Stromal cell of bone marrow (primary cell): ENCODE measurements at places on chromosomes 16 and 17.

- no peak for DNase-seq
Measured at GRCh38 chr17:46989637-46990431, 10.8 kb upstream of the RPRML start.

DNA sequence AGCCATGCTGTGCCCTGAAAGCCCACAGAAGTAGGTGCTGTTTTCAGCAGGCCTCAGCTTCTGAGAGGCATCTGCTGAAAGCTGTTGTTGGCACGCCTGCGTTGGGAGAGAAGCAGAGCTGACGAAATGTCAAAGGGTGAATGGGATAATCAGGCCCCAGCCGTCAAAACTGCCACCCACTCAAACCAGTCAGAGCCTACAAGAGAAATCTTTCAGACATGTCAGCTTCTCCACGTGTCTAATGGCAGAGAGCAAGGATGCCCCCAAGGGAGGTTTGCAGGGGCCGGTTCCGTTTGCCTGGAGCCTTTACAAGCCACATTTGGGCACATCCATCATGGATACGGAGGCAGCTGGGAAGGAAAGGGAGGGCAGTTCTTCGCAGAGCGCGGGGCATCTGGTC lies 568.2 kb upstream of the EEF2KMT start:
- no peak for DNase-seq

- no peak for DNase-seq
Measured at GRCh38 chr16:79610771-79611170, 10.2 kb upstream of the MAF start.

GRCh38 chr17:74591503-74591902 lies 580 bp downstream of the CD300LD start:
- DNase-seq, result no peak

GRCh38 chr16:82439678-82440293 lies 187.0 kb upstream of the CDH13 start:
- DNase-seq, result no peak

- no peak for DNase-seq
Measured at GRCh38 chr16:56286809-56287208, 95.5 kb downstream of the GNAO1 start.

DNA sequence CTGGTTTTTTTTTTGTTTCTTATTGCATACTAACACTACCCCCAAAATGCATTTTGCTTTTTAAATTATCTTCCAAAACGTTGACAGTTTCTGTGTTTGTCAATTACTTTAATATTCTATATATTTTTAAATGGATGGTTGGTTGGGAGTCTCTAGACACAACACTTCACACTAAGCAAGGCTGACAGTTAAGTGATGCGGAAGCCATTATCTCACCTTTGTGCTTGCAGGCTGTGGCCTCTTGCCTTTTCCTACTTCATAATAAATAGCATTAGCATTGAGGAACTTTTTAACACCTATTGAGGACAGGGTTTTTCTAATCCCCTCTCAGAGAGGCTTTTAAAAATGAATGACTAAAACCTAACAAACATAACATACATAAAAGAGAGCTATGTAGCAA lies 280.8 kb upstream of the TBX2 start:
- DNase-seq, result no peak

GRCh38 chr17:13395346-13395745 lies 206.4 kb downstream of the HS3ST3A1 start:
- DNase-seq, result no peak

DNA sequence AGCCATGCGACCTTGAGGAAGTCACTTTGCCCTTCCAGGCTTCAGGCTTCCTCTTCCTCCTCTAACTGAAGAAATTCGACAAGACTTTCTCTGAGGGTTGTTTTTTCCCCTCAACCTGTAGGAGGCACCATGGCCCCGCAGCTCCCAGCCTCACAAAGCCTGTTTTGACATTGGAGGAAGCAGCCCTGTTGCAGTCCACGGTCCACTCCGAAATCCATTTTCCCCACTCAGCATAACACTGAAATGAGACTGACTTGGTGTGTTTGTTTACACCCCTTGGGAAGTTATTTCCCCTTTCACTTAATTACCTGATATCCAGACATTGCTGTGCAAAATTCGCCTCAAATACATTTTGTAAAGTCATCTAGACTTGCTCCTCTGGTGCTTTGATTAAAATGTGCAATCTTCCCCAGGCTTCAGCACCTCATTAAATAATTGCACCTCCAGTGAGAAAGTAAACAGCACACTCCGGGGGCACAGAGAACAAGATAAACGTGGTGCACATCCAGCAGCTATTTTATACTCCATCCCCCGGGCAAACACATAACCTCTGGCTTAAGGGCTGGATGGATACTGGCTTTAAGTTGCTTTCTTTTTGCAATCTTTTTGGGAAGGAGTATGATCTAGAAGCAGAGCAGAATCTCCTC lies 41.4 kb upstream of the PIRT start:
- DNase-seq, result no peak

GRCh38 chr17:8940866-8941471 lies 24.5 kb downstream of the PIK3R5 start:
- DNase-seq, result no peak

GRCh38 chr17:49180303-49180702 lies 30.1 kb downstream of the GNGT2 start:
- DNase-seq, result no peak

DNA sequence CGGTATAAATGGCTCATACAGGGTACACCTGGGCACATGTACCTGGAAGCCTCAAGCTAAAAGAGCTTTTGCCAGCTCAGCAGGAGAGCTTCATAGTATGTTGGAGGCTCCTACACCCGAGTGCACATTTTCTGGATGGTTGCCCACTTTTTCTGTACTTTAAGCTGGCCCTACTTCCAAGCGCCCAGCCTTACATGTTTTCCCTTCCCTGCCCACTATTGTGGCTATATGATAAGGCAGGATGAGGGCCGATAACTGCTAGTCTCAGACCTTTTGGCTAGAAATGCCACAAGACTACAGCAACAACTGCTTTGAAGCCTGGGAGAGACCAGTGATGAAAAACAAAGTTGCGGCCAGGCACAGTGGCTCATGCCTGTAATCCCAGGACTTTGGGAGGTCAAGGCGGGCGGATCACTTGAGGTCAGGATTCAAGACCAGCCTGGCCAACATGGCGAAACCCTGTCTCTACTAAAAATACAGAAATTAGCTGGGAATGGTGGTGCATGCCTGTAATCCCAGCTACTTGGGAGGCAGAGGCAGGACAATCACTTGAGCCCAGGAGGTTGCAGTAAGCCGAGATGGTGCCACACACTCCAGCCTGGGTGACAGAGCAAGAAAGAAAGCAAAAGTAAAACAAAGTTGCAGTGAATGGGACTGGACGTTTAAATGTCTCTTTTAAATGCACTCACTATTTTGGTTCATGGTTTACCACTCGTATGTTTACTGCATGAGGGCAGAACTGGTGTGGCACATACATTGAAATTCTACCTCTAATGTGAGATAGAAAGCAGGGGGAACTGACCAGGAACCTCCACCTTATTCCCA lies 14.2 kb upstream of the MARCHF10 start:
- no peak for DNase-seq

GRCh38 chr16:72159386-72159785 lies 12.6 kb downstream of the PMFBP1 start:
- no peak for DNase-seq

- no peak for DNase-seq
Measured at GRCh38 chr17:29777663-29778062, 152.4 kb downstream of the SSH2 start.

- DNase-seq, result no peak
Measured at GRCh38 chr16:84180519-84181140, 6.2 kb downstream of the TAF1C start.

DNA sequence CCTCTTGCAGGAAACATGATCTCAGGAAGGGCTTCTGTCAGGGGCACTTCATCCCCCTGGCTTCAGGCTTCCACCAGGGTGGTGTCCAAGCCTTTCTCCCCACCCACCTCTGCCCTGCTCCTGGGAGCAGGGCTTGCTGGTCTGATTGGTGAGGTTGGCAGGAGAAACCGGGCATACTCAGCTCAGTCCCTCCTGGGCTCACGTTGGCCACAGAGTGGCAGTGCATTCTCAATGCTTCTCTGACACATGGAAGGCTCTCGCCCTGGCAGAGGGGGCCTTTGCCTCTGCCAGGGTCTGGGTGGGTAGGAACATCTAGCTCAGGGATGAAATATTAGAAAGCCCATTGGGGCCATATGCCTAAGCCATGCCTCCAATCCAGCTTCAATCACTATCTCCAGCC lies 142.8 kb downstream of the AXIN2 start:
- DNase-seq, result no peak

DNA sequence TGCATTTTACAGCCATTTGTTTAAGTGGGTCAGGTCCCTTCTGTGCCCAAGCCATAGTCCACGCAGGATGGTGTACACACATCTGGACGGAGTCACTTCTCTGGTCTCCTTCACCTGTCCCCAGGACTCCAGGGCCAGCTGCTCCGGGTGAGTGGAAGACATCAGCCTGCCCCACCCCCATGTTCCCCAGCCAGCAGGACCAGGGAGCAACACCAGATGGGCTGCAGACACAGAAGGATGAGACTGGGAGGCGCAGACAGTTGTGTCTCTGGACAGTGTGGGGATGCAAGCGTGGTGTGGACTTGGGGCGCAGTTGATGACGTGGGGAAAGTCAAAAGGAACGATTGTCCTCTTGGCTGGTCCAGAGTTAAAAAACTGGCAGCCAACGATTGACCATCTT lies 24.6 kb upstream of the WFDC1 start:
- DNase-seq, result no peak

GRCh38 chr16:25089351-25089750 lies 22.2 kb upstream of the LCMT1 start:
- DNase-seq, result no peak

GRCh38 chr16:2775131-2775716 lies 1.9 kb downstream of the ELOB start:
- DNase-seq, result no peak

DNA sequence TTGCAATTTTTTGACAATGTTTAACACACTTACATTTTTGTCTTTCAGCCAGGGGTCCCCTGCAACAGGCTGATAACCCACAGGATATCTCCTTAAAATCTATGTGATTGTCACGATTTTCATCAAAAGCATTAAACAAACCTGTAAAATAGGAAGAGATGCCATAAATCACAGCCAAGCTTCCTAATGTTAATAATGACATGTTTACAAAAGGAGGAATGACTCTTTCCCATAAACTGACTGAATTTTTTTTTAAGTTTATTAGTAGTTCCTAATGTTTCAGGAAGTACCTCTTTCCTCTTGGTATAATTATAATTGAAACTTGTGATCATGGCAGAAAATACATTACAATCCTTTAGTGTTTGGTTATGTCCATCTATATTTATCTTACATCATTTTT lies 119.6 kb downstream of the CA4 start:
- no peak for DNase-seq

GRCh38 chr17:48363161-48363560 lies 66.9 kb downstream of the SKAP1 start:
- no peak for DNase-seq

DNA sequence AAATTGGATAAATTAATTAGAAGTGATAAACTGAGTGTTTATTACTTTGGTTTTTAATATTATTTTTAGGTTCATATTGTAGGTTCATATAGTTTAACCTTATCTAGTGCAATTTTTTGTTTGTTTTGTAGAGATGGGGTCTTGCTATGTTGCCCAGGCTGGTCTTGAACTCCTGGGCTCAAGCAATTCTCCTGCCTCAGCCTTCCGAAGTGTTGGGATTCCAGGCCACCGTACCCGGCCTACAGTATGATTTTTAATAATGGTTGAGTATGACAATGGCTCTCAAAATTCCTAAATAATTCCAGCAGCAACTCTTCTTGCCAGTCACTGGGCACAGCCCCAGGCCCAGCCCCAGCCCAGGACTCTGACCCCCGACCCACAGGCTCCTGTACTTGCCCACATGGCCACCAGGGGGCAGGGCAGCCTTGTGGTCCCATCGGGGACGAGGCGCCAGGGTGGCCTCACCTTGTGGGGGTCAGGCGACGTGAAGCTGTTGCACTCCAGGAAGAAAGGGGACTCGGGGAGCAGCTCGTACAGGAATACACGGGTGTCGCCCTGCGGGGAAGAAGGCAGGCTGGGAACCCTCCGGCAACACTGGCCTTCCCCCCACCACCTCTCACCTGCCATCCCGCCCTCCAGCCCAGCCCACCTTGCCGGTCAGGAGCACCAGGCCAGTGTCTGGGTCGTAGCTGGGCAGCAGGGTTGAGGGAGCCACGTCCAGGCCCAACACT lies 7.9 kb upstream of the PAM16 start:
- no peak for DNase-seq

DNA sequence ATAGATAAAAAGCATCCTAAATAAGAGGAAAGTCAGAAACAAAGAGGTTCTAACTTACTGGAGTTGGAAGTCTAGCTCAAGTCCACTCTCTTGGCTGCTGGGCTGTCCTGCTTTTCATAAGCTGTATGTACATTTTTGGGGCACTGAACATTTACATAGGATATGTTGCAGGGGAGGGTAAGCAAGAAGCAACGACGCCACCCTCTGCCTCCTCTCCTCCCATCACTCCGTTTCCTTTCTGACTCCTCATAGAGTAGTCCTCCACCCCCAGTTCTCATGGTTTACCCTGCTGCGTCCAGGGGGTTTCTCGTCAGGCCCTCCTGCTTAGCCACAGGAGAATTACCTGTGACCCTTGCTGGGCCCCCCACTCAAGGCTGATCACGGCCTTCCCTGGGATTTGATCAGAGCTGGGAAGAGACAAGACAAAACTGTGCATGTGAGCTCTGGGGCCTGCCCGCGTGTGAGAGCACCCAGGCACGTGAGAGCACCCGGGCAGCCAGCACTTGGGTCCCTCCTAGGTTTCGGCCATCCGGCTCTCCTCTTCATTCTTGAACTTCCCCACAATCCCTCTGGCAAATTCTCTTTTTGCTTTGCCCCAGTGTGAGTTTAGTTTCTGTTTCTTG lies 37.1 kb downstream of the TMEM11 start:
- no peak for DNase-seq

- no peak for DNase-seq
Measured at GRCh38 chr17:31397256-31397939, 5.9 kb downstream of the RAB11FIP4 start.

- DNase-seq, result no peak
Measured at GRCh38 chr16:85678821-85679220, 9.9 kb downstream of the GINS2 start.

- no peak for DNase-seq
Measured at GRCh38 chr17:10265100-10265810, 66.8 kb upstream of the GAS7 start.

GRCh38 chr16:85539084-85539483 lies 74.0 kb upstream of the GSE1 start:
- no peak for DNase-seq

DNA sequence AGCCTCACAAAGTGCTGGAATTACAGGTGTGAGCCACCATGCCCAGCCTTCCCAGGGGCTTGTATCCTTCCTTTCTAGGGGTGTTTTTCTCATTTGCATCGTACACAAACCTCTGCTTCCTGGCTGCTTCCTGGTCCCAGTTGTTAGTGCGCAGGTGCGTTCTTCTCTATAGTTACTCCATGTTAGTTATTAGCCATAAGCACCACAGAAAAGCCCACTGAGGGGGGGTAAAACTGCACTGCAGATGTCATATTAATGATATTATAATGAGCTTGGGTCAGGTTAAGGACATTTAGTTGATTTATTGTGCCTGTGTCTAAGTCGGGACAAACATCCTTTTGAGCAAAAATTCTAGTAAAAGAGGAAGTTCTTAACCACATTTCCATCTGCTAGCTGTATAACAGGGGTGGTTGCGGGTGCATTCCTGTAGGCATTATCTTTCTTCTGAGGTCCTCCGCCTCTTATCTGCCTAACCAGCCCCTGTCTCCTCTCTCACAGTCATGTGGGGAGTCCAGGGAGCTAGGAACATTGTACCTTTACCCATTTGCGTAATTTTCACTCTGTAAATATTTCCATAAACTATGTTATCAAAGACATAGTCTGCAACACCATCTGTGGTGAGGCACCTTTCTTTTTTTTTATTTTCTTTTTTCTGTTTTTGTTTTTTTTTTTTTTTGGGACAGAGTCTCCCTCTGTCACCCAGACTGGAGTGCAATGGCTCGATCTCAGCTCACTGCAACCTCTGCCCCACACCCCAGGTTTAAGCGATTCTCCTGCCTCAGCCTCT lies 23.6 kb upstream of the ATF7IP2 start:
- no peak for DNase-seq
